Fibroblast of skin of left biceps (primary cell): ENCODE measurements at places on chromosomes 16 and 17.

DNA sequence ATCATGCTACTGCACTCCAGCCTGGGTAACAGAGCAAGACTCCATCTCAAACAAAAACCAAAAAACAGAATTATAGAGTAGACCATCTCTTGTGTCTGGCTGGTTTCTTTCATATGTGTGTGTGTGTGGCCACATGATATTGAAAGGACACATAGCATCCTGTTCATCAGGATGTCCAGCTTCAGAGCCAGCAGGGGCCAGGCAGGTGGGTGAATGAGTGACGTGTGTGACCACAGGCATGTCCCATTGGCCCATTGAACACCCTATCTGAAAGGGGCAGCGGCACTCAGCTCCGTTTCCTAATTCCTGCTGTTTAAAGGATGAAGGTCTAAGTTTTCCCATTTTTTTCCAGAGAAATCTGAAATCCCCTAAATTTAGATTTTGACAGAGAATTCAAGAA, 174.2 kb downstream of the PRKCB start:
- no peak for DNase-seq

- DNase-seq, result no peak
Measured at GRCh38 chr16:24372824-24373223, 116.7 kb downstream of the CACNG3 start.

DNA sequence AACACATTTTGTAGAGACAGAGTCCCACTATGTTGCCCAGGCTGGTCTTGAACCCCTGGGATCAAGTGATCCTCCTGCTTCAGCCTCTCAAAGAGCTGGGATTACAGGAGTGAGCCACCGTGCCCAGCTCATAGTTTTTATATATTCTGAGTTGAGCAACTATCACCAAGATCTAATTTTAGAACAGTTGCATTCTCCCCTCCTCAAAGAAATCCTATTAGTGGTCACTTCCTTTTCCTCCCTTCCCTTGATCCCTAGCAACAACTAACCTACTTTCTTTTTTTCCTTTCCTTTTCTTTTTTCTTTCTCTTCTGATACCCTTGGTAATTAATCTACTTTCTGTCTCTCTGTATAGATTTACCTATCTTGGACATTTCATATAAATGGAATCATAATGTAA, 61.5 kb upstream of the B4GALNT2 start:
- DNase-seq, result no peak

- DNase-seq, result no peak
Measured at GRCh38 chr16:19410435-19411171, 7.1 kb upstream of the TMC5 start.

DNA sequence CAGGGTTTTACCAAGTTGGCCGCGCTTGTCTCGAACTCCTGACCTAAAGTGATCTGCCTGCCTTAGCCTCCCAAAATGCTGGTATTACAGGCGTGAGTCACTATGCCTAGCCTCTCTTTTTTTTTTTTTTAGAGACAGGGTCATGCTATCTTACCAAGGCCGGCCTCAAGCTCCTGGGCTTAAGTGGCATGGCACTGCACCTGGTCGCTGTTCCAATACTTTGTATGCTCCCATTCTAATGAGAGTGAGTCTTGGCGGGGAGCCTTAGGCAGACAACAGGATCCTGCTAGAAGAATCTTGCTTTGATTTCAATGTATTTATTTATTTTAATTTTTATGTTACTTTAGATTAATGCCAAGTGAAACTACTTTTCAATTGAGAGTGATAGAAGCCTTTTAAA, 21.9 kb downstream of the TOM1L2 start:
- DNase-seq, result no peak

- DNase-seq, result no peak
Measured at GRCh38 chr16:75317101-75317522, 65.7 kb upstream of the BCAR1 start.
